Smooth muscle cell of the brain vasculature (primary cell): ENCODE measurements at places on chromosomes 12 and 14.
A peak's percentile ranks its signal among the peaks of the same experiment; 100 is the strongest.

GRCh38 chr14:94522115-94522724, 13.0 kb upstream of the SERPINA12 start:
- DNase-seq: no peak

DNA sequence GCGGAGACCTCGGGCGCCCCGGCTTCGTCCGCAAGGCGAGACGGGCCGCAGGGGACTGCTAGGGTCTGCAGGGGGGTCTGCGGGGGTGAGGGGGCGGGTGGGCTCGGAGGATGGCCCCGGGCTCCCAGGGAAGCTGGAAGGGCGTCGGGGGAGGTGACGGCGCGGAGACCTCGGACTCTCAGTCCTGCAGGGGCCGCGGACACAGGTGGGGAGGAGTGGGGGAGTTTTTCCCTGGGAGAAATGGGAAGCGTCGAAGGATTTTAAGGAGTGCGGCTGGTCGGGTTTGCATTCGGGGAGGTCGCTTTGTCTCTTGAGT, 25.9 kb downstream of the ZBTB42 start:
- no peak for DNase-seq

DNA sequence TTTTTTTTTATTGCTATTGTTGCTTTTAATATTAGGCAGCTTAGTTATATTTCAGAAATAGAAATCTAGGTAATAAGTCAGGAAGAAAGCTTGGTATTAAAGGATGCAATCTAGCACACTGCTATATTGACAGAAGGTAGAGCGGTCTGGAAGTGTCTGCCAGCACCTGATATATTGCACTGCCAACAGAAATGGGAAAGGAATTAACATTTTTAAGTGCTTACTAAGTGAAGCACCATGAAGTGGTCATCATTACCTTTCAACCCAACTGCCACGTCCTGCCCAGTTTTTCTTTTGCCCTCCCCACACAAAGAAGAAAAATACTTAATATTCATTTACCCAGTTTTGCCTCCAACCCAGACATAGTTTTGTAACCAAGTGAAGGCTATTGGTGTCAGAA, 163.5 kb downstream of the KITLG start:
- DNase-seq: no peak

- no peak for DNase-seq
These were observed 222.6 kb downstream of the RGS6 start for GRCh38 chr14:72154645-72155378.

DNA sequence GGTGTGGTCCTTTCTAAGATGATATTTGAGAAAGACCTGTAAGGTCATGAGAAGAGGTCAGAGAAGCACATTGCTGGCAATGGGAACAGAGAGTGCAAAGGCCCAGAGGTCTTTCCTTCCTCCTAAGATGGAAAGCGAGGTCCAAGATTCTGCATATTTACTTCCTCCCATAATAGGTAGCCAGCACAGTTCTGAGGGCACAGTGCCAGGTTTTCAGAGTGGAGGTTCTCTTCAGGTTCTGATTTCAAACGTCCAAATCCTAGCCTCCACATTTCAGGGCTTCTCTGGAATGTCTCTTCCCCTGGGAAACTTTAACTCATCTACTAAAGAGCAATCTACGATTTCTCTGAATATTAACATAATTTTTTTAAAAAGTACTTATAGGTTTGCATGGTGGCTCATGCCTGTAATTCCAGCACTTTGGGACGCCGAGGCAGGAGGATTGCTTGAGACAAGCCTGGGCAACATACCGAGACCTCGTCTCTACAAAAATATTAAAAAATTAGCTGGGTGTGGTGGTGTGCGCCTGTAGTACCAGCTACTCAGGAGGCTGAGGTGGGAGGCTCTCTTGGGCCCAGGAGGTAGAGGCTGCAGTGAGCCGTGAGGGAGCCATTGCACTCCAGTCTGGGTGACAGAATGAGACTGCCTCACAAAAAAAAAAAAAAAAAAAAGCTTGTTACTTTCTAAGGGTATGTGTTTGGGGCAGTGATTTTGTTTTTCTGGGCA, 526 bp upstream of the MRPL42 start:
- DNase-seq: no peak

DNA sequence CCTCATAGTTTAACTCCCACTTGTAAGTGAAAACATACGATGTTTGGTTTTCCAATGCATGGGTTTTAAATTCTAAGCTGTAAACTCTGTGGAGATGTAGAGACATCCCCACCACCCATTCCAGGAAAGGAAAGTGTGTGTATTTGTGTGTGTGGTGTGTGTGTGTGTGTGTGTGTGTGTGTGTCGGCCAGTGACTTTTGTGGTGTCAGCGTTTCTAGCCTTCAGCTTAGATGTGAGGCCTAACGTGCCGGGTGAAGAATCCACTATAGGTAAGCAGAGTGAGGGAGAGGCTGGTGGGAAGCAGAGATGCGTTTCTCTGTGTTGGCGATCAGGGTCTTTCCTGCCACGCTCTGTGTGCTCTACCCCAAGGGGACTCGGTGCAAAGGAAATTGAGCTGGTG, 93.0 kb downstream of the SLC24A4 start:
- DNase-seq: no peak

DNA sequence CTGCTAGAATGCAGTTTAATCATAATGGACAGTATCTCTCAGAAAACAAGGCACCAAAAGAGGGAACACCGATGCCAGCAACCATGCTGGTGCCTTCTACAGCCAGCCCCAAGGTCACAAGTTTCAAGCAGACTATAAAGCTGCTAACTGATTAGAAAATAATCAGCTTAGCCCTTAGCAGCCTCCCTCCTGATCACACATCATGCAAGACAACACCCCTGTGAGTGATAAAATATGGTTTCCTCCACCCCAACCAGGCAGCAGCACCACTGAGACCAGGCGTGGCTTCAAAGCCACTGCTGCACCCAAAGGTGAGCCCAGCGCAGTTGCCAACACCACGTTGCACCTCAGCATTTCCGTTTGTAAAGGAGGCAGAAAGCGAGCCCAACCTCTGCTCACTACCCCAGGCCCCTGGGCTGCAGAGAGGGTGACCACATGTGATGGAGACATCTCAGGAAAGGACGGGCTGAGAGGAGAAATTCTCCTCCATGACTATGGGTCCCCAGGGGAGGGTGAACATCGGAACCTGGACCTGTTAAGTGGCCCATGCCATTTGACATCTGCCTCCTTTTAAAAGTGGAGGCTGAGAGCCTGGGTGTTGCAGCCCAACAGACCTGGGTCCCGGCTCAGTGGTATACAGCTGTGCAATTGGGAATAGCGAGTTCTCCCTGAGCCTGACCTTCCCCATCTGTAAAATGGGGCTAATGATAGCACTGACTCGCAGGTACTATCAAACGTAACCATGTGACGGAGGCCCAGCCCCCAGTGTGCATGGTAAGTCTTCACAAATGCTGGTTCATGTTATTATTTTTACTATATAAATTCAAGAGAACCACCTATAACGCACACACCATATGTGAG, 11.5 kb downstream of the ZFP36L1 start:
- DNase-seq: no peak

DNA sequence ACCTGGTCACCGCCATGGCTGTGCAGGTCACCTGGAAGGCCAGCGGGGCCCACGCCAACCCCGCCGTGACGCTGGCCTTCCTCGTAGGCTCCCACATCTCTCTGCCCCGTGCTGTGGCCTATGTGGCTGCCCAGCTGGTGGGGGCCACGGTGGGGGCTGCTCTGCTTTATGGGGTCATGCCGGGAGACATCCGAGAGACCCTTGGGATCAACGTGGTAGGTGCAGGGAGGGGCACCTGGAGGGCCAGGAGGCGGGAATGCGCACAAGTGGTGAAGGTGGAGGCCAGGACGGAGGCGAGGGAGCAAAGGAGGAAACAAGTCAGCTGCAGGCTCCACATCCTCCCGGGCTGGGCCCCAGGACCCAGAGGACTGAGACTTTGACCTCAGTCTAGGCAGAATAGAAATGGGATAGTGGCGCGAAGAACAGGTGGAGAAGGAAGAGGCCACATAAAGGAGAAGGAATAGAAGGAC, 649 bp downstream of the AQP6 start:
- no peak for DNase-seq

DNA sequence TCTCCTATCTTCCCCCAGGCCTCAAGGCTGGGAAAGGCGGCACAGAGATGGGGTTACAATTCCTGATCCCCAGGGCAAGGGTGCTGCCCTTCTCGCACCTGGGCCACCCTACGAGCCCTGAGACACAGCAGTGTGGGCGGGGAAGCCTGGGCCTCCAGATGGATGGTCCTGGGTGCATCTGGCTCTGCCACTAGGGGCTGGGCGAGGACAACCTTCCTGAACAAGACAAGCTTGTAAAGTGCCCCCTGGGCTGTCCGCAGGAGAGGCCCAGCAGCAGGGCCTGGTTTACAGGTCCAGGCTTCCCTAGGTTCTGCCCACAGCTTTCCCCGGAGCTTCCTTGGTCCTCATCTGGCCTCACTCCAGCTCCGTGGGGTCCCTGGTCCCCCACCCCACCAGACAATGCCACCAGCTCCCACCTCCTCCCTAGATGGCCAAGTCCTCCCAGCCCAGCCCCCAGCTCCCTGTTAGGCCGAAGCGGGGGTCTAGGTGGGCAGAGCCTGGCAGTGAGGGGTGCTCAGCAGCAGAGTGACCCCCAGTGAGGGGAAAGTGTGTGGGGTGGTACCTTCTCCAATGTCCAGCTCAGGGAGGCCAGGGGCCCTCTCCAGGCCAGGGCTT, 8.9 kb downstream of the ARL6IP4 start:
- no peak for DNase-seq

GRCh38 chr14:92965281-92965680, 42.3 kb downstream of the CHGA start:
- no peak for DNase-seq

DNA sequence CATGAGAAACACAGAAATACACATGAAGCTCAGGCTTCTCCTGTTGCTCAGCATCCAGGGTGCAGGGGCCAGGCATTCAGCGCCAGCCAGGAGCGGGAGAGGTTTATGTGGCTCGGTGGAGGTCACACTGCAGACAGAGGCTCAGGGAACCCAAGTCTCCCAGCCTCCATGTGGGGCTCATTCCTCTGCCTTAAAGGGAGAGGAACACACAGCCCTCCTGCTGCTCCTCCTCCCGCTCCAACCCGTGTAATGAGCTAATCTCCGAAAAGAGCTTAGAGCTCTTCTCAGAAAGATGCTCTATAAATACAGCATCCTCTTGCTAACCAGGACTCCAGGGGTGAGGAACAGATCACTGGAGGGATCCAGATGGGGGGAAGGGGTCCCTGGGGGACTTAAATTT, 28.2 kb downstream of the FGF6 start:
- no peak for DNase-seq

DNA sequence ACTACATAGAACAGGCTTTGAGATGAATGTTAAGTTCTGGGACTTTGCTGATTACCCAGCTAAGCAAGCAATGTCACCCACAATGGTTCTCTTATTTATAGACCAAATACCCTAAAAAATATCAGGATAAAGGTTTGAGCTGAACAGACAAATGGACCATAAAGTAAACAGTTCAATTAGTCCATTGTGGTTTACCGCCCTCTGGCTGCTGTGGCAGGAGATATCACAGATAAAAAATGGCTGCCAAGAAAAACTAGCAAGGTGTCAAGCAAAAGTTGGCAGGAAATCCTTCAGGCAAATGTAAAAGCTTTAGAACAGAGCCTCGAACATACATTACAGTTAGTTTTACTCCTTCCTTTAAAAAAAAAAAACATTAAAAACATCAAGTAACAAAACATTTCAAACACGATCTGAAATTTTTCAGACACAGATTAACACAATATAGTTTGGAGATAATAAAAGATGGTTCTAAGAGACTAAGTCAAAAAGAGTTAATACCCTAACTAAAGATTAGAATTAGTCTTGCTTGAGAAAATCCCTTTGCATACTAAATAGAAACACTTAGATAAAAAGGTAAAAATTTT, 41.3 kb downstream of the MED13L start:
- peak; percentile 29 for DNase-seq

DNA sequence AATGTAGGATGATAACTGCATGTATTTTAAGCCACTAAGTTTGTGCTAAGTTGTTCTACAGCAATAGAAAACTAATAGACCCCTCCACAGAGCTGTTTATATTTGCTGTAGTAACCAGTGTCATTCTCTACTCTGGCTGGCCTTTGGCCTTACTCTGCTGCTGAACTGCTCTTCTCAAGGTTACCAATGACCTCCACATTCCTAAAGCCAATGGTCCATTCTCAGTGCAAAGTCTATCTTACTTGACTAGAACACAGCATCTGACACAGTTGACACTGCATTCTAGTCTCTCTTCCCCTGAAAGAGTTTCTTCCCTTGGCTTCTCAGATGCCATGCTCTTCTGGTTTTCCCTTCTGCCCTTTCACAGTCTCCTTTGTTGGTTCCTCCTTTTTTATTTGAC, 154.8 kb upstream of the CRY1 start:
- no peak for DNase-seq

- no peak for DNase-seq
These were observed 74.3 kb downstream of the PPM1A start for GRCh38 chr14:60323199-60323896.

DNA sequence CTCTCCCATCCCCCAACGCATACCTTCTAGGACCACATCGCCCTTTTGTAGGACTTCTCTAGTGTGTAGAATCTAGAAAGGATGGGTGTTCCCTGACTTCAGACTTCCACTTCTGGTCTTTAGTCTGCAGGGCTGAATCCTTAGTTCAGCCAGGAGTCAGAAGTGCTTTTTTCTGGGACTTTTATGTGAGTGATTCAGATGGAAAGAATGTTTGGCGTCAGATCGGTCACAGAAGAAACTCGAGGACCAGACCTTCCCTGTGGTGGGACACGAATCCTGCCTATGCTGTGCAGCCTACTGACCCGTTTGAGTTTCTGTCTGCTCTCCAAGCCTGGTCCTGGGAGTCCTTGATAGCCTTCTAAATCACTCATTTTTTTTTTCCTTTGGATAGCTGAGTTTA, 165.4 kb upstream of the SSTR1 start:
- peak; percentile 3 for DNase-seq

- DNase-seq: no peak
These were observed 56.1 kb downstream of the DGLUCY start for GRCh38 chr14:91169951-91170350.

DNA sequence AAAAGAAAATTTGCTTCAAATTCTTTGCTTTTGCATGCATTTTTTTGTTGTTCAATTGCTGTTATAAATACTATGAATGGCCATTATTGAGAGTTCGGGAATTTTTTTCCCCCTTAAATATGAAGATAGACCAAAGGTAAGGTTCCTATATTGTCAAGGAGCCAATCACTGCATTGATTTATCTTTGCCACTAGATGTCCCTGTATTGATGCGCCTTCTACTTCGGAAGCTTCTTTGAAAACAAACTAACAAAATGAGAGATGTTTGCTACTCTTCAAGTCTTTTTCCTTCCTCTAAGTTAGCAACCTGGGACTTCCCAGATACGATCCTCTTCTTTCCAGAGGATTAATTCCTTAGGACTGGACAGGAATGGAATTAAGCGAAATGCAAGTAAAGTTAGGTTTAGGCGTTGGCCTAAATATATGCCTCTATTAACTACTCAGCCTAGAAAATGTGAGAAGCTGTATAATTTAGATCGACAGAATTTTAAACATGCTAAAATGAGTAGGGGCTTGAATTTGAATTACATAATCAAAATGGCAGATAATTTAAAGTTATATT, 318.1 kb downstream of the AEBP2 start:
- DNase-seq: no peak

GRCh38 chr14:83556746-83557453, 1973.0 kb upstream of the FLRT2 start:
- peak; percentile 53 for DNase-seq
